WERI-Rb-1 (cell line): ENCODE measurements at places on chromosomes 12 and 14.

DNA sequence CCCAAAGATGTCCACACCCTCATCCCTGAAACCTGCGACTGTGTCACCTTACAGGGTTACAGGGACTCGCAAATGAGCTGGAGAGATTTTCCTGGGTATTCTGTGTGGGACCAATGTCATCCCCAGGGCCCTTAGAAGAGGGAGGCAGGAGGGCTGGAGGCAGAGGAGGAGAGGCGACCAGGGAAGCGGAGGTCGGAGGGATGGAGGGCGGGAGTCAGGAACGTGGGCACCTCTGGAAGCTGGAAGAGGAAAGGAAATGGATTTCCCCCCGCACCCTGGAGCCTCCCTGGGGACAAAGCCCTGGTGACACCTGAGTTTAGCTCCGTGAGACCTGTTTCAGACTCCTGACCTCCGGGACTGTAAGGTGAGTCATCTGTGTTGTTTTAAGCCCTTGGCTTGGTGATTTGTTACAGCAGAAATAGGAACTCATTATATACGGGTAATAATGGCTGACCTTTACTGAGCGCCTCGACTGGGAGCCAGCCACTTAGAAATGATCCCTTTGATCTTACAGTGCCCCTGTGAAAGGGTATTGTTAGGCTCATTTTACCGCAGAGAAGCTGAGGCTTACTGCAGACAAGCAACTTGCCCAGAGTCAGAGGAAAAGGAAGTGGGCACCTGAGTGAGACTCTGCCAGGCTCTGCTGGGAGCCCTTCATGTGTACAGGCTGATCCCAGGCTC is 29.3 kb upstream of the FZD10 start:
- no peak for DNase-seq

DNA sequence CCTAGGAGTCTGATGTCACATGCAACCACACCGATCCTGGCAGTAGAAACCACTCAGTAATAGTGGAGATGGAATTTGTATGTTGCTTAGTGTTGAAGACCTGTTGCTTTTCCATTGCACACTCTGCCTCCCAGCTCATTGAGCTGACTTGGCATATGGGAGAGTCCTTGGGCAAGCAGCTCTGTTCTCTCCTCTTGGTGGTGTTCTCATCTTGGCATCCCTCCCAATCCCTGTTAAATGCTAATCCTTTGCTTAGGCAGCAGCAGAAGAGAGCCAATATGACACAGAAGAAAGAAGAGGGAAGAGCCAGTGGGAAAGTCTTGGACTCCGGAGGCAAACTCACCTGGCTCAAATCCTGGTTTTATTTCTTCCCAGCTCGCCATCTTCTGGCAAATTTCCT is 178.0 kb upstream of the CAND1 start:
- DNase-seq, result no peak

DNA sequence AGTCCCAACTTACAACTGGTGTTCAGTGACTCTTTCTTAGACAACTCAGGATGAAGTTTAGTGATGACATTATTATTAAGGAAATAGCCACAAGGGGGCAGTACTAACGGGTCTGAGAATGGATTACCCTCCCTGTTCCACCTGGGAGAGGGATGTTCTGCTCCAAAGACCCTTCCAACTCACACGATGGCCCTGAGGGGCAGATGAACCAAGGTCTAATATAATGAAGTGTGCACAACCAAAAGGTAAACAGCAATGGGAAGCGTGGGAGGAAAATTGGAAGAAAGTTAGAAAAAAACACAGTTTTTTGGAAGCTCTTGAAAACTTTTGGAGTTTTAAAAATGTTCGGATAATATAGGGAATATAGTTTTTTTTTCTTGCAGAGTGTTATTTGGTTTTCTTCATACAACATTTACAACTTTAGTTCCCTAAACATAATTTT is 24.0 kb downstream of the FGF6 start:
- peak; percentile 30 for DNase-seq

DNA sequence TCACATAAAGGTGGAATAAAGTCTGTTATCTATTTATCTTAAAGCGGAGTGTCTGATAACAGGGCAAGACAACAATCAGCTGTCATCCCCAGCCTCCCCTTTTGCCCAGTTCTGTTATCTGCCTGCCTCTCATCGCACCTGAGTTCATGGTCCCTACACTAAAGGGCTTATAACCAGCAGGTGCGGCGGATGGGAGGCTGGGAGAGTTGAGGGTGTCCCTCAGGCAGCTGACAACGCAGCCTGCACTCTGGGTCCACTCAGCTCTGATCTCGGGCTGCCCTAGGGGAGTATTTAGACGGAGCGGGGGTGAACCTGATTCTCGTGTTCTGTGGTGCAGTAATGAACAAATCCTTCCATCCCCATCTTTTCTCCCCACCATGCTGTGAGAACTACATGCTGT is 34.0 kb upstream of the JDP2 start:
- no peak for DNase-seq

DNA sequence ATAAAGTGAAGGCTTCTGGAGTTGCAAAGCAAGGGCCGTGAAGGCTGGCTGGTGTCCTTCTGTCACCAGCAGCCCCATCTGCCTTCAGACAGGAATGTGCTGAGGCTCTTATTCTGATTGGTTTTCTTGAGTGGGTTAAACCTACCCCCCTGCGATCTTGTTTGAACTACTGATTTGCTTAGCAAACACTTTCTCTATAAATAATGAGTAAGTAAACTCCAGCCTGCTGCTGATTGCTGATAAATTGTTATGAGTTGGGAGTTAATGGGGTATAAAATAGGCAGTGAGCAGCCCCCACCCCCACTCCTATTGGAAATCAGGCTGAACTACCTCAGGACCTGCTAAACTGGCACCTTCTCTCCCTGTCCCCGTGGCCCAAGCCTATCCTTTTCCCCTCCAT is 146.1 kb upstream of the NOS1 start:
- peak; percentile 23 for DNase-seq

GRCh38 chr14:103522649-103523574 is at the start of gene CKB:
CKB (minus strand) TSS chr14:103522830; CDS start chr14:103522493, 337 bp downstream.
- peak; percentile 82 for DNase-seq

DNA sequence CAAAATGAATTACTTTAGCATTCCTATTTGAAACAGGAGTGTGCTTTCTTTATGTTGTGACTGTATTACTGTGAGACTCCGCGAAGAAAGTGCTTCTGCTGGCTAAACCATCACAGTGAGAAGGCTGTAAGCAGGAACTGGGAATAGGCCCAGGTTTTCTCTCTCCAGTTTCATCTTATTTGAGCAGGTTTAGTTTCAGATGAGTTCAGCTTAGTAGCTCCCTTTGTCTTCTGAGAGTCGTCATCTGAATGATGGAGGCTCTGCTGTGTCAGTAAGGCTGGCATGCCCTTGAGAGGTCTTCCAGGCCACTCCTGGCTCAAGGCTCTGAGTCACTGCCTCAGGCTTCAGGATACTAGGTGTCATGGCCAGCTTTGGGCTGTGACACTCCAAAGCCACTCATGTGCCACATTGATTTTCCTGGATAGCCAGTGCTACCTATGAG is 205.6 kb upstream of the RGS6 start:
- DNase-seq, result no peak

- no peak for DNase-seq
Observed at GRCh38 chr12:76908303-76909017, 29.6 kb upstream of the CSRP2 start.

DNA sequence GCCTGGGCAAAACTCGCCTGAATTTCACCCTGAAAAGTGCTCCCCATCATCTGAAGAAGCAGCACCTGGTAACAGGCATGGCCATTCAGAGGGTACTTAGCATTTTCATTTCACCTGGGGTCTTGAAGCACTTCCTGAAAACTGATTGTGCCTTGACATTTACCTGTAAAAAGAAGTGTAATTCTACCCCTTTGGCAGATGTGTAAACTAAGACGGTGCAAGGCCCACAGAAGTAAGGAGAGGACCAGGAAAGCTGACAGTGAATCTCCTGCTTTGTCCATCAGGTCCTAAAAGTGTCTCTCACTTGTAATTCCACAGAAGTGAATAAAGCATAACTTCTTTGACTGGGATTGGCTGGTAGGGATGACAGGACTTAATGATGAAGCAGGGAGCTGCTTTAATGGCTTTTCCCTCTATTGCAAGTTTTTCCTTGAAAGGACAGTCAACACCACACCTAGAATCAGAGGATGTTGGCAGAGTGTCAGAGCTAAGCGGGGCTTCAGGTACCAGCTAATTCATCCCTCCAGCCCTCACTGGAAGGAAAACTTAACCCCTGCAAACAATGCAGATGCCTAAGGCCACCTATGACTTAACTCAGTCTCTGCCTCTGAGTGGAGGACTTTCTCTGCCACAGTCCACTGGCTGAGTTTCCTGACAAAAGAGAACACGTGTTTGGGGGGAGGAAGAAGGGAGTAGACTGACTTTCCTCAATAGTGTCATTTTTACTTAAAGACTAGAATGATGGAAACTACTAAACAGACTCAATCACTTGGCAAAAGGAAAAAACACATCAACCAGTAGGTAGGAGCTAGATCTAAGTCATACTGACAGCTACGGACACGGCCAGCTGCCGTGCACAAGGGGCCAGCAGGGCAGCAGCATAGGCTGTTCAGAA is 74.7 kb downstream of the NUAK1 start:
- no peak for DNase-seq

- no peak for DNase-seq
Observed at GRCh38 chr12:4250691-4251090, 22.9 kb upstream of the CCND2 start.

GRCh38 chr14:23751616-23752015 is 115.5 kb downstream of the DHRS2 start:
- DNase-seq, result no peak

- no peak for DNase-seq
Observed at GRCh38 chr14:66650491-66650911, 142.6 kb downstream of the GPHN start.

DNA sequence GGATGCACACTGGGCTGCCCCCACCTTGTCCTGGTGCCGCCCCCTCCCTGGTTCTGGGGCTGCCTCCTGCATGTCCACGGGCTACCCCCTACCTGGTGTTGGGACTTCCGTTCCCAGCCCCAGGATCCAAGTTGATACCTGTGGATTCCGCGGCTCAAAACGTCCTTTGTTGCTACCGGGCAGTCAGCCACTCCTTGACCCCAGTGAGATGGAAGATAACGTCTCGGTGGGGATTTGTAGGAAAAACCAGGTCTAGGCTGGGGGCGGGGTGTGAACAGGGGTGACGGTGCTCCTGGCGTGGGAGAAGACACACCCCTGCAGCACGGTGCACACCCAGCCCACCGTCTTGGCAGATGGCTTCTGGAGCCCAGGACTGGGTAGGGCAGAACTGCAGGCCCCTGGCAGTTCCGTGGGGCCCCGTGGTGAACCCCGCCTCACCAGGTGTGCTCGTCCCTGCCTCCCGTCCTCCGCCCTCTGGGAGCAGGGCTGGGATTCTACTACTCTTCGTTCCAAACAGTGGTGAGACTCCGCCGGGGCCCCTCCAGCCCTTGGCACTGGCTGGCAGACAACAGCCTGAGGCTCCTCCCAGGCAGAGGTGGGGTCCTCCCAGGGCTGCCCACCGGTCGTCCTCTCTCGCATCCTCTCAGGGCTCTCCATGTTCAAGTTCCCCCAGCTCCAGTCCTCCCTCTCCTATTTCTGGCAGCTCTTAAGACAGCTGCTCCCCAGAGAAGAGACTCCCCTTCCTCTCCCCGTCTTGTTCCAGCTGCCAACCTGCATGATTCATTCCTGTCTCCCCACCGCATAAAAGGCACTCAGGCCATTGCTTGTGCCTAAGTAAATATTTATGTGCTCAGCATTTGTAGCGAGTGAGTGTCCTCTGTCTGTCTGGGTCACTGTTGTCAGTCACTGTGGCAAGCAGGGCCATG is 75.5 kb downstream of the FBXL14 start:
- no peak for DNase-seq

GRCh38 chr12:59934486-59934885 is 338.7 kb downstream of the SLC16A7 start:
- no peak for DNase-seq

DNA sequence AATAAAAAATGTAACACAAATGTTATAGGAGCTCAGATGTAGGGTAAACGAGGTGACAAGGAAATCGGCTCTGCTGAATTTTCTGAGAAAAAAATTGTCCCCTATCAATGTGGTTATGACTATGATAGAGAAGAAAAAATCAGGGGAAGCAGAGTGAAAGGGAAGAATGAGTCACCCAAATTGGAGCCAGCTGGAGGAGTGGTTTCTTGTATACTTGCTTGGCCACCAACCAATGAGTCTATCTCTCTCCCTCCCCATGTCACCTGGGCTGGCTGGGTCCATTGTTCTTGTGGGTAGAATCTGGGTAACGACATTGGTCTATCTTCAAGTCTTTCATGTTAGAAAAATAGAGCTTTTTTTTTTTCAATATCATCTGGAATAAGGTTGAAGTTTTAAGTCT is 196.6 kb upstream of the FLRT2 start:
- DNase-seq, result no peak

GRCh38 chr14:54803926-54804537 is 98.6 kb downstream of the GCH1 start:
- no peak for DNase-seq

DNA sequence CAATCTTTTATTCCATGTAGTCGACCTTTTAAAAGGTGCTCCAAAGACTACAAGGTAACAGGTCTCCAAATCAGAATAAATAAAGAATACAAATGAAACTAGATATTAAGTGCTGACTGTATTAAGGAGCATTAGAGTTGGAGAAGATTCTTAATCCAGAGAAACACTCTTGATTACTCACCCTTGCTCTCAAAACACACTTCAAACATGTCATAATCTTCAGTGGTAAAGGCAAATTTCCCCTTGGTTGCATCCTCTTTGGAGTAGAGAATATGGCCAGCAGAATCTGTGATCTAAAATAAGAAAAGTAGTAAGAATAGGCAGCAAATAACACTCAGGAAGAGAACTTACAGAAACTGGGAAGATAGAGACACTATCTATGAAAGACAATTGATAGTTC is 24.6 kb downstream of the TMED10 start:
- DNase-seq, result no peak

- no peak for DNase-seq
Observed at GRCh38 chr14:77681196-77682157, 26.3 kb downstream of the ALKBH1 start.

GRCh38 chr12:20572451-20572850 is 122.7 kb upstream of the SLCO1C1 start:
- DNase-seq, result no peak

DNA sequence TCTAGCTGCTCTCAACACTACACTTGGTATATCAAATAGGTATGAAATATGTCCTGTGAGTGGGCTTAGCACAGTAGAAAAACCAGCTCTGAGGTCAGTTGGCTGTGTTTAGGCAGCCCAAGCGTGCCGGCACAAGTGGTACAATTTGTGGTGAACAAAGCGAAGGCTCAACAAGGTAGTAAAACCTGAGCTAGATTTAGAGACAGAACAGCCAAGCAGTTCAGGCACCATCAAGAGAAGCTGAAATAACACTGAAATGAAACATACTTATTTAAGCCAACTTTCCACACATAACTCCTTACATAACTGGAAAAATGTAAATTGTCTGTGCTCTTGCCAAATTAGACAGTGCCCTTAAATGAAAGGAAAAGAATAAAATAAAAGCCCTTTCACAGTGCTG is 596.8 kb upstream of the FBXO33 start:
- no peak for DNase-seq

- no peak for DNase-seq
Observed at GRCh38 chr12:89433634-89434033, 81.3 kb upstream of the DUSP6 start.

DNA sequence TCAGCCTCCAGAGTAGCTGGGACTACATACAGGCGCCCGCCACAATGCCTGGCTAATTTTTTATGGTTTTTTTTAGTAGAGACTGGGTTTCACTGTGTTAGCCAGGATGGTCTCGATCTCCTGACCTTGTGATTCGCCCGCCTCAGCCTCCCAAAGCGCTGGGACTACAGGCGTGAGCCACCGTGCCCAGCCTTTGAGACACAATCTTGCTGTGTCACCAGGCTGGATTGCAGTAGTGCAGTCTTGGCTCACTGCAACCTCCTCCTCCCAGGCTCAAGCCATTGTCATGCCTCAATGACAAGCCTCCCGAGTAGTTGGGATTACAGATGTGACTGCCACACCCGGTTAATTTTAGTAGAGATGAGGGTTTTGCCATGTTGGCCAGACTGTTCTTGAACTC is 21.3 kb upstream of the STRN3 start:
- no peak for DNase-seq
